ENCODE measurements at places on chromosomes 13 and 19.

- no peak for DNase-seq
Measured at GRCh38 chr13:112688560-112689302, 1.1 kb upstream of the ATP11A start.

DNA sequence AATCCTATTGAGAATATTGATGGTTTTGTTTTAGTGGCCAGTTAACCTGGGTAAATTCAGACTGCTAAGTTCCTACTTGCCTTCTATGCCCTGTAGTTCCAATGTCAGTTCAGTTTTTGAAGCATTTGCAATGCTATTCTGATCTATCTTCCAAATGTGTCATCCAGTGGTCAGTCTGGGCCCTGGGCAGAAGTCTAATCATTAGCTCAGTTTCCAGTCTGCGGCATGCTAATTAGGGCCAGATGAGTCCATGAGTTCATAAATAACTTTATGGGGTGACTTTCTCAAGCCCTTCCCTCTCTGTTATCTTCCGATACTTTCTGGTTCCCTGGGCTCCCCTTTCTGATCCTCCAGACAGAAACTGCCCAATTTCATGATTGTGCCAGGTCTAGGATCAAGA lies 32.7 kb downstream of the FAM187B start:
- DNase-seq, result no peak

DNA sequence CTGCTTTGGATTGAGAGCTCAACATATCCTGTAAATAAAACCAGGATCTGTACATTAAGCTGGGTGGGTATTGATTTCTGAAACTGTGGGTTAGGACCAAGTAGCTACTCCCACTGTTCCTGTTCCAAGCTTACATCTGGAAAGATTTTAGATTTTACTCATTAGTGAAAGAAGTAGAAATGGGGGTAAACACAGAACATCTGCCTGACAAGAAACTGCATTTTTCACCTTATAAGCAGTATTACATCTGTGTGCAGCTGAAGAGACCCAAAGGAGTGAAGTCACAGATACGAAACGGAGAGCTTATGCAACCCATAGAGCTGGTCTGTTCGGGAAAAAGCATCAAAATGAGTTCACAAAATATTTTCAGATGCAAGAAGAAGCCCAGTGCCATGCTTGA lies 235.2 kb downstream of the SLITRK5 start:
- DNase-seq, result no peak

DNA sequence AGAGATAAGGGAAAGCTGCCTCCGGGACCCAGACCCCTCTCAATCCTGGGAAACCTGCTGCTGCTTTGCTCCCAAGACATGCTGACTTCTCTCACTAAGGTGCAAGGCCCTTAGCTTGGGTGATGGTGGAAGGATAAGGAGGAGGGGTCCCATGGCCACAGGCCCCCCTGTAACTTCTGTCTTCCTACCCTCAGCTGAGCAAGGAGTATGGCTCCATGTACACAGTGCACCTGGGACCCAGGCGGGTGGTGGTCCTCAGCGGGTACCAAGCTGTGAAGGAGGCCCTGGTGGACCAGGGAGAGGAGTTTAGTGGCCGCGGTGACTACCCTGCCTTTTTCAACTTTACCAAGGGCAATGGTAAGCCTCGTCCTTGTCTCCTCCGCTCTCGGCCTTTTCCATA lies 2.0 kb downstream of the CYP2F1 start:
- no peak for DNase-seq

- no peak for DNase-seq
Measured at GRCh38 chr19:49194408-49194807, 36.8 kb downstream of the TRPM4 start.

DNA sequence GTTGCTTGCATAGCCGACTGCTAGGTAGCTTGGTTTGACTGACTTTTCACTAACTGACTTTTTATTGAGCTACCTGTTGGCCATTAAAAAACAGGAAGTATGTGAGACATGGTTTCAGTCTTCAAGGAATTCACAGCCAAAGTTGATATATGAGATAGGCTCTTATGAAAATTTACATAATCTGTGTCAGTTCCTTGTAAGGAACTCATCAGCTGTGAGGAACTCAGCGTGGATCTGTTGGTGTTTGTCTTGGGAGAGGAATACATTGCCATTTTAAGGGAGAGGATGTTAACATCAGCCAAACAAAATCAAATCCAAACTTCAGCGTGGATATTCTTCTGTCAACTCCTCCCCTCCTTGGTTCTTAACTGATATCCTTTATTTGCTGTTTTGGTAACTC lies 2.0 kb downstream of the RNF113B start:
- DNase-seq, result no peak

DNA sequence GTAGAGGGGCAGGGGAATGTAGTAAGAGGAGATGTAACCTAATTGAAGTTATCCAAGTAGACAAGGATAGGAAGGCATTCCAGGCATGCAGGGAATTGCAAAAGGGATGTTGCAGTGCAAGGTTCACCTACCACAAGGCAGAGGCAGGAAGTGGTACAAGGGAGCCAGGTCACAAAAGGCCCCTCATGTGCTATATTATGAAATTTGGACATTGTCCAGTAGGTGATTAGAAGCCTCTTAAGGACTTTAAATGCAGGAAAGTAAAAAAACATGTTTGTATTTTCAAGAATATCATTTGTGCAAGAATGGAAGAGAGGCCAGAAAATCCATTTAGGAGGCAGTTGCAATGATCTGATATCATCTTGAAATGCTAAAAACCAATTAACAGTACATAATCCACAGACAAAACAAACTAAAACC lies 111.4 kb downstream of the FRY start:
- DNase-seq, result no peak

- DNase-seq, result no peak
Measured at GRCh38 chr13:110201114-110201513, 105.8 kb downstream of the COL4A1 start.

GRCh38 chr13:96860882-96861281 lies 133.4 kb downstream of the OXGR1 start:
- no peak for DNase-seq

GRCh38 chr13:46516599-46517338 lies 36.2 kb upstream of the LRCH1 start:
- no peak for DNase-seq

- no peak for DNase-seq
Measured at GRCh38 chr13:73984201-73984600, 150.0 kb downstream of the KLF12 start.

DNA sequence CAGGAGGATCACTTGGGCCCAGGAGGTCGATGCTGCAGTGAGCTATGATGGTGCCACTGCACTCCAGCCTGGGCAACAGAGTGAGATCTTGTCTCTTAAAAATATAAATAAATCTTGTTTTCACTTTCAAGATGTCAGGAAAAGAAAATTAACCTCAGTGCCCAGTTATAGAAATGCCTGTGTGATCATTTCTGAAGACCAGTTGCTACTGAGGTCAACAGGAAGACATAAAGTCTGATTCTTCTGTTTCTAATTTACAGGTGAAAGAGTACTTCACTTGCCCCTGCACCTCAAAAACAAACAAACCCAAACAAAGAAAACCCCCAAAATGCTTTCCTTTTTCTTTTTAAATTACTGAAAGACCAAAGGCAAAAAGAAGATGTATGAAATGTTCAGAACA lies 174.3 kb upstream of the NBEA start:
- DNase-seq, result no peak

DNA sequence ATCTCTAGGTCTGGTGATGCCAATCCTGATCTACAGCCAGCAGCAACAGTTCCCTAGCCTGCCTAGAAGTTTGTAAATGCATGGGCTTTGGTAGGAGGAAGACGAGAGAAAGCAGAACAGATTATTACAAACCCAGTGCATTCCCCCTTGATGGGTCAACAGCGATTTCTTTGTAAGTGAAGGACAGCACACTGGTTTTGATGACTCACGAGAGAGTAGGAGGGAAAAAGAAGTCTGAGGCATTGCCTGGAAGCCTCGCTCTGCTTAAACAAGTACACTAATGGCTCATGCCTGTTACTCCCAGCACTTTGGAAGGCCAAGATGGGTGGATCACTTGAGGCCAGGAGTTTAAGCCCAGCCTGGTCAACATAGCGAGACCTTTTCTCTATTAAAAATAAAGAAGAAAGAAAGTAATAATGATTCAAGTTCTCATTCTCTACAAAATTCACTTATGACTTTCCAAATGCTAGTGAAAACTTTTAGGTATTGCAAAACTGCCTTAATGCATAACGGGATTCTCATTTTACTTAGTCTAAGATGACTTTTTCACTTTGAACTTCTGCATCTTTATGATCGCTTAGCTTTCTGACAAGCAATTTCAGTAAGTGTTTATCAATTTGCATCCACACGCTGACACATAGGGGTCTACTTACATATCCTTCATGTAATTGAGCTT lies 47.7 kb upstream of the USPL1 start:
- DNase-seq, result no peak

DNA sequence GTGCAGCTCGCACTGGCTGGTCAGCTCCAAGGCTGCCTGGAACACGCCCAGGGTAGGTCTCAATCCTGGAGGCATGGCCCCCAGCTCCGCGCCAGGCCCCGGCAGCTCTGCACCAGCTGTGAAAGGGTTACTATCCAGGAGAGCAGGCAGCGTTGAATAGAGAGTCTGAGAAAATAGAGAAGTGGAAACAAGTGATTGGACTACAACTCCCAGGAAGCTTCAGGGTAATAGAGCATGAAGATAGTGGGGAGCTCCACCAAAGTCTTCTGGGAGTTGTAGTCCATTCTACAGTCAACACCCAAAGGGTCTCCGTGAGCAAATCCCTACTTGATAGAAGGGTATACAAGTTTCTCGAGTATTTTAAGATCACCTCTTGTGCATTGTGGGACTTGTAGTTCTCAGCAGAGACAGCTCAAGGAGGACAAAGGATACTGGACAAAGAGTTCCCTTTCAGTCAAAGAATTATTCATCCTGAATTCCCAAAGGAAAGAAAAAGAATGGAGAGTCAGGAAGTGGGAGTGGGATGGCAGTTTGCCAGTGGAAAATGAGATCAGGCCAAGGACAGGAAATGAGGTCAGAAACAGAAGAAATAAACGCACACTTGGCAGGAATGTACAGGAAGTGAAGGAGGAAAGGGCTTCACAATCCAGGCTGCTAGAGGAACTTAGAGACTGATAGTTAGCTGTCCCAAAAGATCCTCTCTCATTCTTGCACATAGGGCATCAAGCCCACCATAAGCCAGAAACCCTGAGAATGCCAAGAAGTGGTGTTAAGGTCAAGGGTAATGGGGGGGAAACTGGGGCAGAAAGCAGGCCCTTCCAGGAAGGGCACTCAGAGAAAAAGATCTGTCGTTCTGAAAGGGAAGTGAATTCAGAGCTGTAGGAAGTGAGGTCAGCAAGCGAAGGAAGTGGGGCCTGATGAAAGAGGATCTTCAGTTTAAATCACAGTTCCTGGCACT lies 5.5 kb upstream of the MAMSTR start:
- no peak for DNase-seq

DNA sequence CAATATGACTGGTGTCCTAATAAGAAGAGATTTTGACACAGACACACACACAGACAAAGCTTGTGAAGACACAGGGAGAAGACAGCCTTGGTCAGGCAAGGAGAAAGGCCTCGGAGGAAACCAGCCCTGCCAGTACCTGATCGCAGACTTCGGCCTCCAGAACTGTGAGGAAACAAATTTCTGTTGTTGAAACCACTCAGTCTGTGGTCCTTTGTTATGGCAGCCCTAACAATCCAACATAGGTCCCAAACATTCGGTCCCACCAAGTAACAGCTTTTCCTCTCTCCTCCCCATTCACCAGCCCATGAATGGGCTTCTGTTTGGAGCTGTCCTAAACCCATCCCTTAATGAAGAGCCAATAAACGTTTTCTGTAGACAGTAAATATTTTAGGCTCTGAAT lies 36.4 kb upstream of the UBAC2 start:
- no peak for DNase-seq

DNA sequence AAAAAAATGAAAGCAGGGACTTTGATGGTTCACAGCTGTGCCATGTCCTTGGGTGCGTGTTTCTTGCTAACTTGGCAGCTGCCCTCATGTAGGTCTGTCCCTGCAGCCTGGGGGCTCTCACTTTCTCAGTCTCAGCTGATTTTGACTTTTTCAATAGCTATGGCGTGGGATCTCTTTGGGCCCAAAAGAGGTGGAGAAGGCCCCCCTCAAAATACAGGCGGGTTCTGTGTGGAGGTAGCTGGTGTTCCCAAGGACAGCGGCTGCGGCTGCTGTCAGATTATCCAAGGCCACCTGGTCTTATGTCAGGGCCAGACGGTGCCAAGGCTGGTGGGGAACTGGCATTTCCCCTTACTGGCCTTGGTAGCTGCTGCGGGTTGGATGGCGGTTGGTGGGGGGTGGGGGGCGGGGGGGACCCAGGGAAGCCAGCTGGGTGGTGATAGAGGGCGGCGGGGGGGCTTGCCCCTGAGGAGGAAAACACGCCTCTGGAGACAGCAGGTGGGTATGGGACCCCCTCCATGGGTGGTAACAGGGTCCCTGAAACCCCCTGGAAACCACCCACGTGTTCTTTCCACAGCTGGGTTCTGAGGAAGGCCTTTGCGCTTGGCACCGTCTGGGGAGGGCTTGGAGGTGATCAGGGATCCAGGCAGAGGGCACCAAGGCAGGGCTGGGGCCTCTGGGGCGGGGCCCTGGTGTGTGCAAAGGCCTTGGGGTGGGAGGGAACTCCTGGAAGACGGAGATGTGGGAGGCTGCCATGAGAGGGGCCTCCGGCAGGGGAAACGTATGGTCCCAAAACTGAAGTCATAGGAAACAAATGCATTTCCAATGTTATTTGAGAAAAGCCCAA lies 4.1 kb downstream of the TIMM13 start:
- DNase-seq, result no peak

DNA sequence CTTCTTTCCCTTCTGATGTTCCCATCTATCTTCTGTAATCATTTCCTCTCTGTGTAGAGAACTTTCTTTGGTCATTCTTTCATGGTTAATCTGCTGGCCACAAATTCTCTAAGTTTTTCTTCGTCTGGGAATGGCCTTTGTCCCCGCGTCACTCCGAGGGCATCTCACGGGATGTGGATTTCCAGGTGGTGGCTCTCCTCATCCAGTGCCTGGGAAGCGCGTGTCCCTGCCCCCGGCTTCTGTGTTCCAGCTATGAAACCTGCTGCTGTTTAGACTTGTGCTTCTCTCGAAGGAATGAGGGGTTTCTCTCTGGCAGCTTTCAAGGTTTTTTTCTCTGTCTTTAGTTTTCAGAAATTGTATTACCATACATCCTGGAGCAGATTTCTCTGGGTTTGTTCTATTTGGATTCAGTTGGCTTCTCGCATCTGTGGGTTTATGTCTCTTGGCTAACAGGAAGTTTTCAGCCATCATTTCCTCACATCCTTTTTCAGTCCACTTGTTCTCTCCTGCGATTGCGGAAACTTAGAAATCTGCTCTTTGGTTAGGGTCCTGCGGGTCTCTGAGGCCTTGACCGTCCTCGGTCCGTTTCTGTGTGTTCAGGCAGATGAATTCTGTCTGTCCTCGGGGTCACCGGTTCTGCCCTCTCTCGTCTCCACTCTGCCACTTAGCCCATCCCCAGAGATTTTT lies 36.9 kb upstream of the DCUN1D2 start:
- DNase-seq, result no peak
